ENCODE measurements at places on chromosomes 11 and 22. TPM values are rescaled to one million over a fixed set of nuclear protein-coding genes. Genes with fewer than 3 reads are reported as not detected.

- no peak for DNase-seq
Measured at GRCh38 chr22:42752912-42753311, 32.2 kb upstream of the A4GALT start.

The KRTAP5-2 gene
- not detected for total RNA-seq

DNA sequence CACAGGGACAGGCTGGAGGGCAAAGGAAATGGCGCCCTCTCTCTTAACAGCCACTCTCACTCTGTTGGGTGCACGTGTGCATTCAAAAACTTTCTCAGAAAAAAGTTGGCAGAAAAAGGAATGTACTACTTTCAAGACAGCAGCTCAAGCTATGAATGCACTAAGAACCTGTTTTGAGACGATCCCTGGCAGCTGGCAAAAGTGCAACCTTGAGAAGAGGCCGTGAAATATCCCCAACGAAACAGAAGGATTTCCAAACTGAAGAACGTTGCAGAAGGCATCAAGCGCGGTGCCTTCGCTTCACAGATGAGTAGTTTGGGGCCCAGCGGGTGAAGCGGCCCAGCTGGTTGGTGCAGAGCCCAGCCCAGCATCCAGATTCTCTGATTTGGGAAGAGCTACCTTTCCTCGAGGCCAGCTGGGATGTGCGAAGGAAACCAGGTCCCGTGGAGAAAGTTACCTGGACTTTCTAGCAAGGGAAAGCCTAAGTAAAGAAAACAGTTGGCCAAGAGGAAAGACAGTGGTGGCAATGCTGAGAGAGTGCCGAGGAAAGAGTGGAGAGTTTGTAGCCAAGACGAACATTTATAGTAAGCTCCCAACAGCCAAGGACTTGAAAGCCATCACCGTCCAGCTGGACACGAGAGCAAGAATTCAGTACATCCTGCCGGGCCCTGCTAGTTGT lies 16.3 kb downstream of the IFT27 start:
- peak; percentile 22 for DNase-seq

- peak; percentile 81 for DNase-seq
Measured at GRCh38 chr11:126280595-126280994, 2.3 kb upstream of the TIRAP start.

The CRYBA4 gene
- not detected for total RNA-seq

DNA sequence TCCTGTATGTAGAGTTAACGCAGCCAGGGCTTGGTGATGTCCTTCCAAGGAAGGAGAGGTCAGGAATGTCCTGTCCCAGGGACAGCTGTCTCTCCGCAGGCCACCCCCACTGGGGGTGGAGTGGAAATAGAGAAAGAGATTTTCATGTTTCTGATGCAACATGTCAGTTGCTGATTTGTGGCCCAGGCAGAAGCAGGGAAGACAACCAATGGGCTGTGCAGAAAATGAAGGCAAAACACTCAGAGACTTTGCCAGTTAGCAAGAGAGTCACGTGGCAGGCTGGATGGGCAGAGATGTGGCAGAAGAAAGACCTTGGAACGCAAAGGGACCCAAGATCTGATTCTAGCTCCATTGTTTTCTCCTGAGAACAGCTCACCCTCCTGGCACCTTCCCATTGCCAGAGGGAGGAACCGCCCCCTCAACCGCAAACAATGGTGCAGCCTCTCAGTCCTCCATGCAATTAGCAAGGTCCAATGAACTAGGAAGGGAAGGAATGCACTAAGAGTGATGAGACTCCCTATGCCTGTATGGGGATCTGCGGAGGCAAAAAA lies 71.0 kb downstream of the SYN3 start:
- peak; percentile 9 for DNase-seq

- DNase-seq = no peak
Measured at GRCh38 chr11:95697614-95698408, 91.8 kb downstream of the FAM76B start.

The RIN1 gene
- 2.2 TPM for total RNA-seq

The MUC5AC gene
- not detected for total RNA-seq

The APOA1 gene
- 47.2 TPM for total RNA-seq

The FADS2 gene
- total RNA-seq = 25.8 TPM

The OR8D1 gene
- not detected for total RNA-seq

GRCh38 chr11:22730319-22730718 lies 63.9 kb downstream of the GAS2 start:
- no peak for DNase-seq

DNA sequence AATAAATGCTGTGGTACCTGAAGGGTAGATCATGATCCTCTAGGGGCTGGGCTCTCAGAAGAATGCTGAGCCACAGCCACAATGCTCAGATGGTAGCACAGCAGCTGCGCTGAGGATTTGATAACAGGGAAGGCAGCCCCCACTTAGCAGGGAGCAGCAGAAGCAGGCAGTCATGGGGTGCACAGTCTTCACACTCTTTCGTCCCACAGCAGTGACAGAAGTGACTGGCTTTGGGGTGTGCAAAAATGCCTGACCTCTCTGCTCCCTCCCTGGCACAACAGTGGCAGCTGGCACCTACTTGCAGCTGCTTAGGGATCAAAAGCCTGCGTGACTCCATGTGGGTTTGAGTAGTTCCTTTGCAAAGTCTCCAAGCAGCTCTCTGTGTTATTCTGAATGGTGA lies 1349.8 kb upstream of the RAG2 start:
- DNase-seq = no peak

The TRIM66 gene
- 3.0 TPM for total RNA-seq

GRCh38 chr11:14347991-14348390 lies 11.0 kb downstream of the RRAS2 start:
- DNase-seq = no peak

DNA sequence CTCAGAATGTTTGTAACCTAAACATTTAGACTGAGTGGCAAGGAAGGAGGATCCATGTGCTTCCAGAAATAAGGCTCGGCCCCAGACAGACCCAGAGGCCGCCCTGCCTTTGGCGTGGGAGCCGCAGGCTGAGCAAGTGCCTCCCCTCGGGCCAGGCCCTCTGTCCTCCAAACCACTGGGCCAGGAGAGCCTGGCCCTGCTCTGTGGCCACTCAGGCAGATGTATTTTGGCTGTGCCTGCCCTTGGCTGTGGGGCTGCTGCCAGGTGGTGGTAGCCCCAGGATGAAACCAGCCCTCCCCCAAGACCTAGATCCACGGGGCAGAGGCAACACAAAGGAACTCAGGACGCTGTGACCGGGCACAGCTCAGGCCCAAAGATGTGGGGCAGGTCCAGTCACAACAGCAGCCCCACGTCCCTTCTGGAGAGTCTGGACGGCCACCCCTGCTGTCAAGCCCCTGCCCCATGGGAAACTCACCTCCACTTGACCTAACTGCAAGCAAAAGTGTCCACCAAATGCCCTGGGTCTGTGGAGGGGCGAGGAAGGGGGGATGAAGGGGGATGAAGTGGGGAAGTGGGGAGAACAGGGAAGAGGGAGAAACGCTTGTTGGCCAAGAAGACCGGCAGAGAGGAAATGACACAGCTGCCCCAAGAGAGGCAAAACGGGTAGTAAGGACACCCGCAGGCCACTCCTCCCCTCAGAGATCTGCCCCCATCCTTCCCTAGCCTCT lies 24.0 kb downstream of the PISD start:
- peak; percentile 90 for DNase-seq

The HBG1 gene
- total RNA-seq = not detected

The OR4D5 gene
- total RNA-seq = not detected

- no peak for DNase-seq
Measured at GRCh38 chr11:130850185-130850944, 65.9 kb downstream of the SNX19 start.

- no peak for DNase-seq
Measured at GRCh38 chr11:78796956-78797355, 222.3 kb upstream of the NARS2 start.

The OTUB1 gene
- 48.1 TPM for total RNA-seq

DNA sequence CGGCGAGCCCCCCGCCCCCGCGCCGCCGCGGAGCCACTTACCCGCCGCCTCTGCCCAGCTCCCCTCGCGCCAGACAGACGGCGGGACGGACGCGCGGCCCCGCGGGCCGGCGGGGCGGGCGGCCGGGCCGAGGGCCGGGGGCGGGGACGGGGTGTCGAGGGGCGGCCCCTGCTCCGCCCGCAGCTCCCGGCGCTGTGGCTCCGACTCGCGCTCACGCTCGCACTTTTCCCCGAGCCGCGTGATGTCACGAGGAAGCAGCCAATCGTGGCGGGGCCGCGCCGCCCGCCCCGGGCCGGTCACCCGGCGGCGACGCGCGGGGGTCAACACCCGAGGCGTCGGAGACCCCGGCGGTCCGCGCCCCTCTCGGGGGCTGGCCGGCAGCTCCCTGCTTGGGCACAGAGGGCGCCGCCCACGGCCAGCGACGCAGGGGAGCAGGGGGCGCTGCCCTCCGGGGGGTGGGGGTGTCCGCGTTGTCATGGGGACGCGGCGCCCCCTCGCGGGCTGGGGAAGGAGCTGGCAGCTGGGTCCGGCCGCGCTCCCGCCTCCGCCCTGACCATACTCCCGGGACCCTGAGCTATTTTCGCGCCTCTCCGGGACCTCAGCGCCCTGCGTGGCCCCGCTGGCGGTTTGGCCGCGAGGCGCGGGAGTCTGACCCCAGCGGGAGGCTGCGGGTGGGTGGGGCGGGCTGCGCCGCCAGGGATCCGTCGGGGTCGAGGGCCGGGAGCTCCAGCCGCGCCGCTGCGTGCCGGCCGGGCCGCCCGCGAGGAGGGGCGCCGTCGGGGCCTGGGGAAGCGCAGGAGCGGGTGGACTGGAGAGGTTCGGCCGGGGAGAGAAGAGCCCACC lies at the start of gene CHRM4:
Gene CHRM4 (minus strand): TSS at position 199 of the 843 bp plus-strand sequence. CDS start 5,219 bp downstream, outside the sequence.
- DNase-seq = no peak

DNA sequence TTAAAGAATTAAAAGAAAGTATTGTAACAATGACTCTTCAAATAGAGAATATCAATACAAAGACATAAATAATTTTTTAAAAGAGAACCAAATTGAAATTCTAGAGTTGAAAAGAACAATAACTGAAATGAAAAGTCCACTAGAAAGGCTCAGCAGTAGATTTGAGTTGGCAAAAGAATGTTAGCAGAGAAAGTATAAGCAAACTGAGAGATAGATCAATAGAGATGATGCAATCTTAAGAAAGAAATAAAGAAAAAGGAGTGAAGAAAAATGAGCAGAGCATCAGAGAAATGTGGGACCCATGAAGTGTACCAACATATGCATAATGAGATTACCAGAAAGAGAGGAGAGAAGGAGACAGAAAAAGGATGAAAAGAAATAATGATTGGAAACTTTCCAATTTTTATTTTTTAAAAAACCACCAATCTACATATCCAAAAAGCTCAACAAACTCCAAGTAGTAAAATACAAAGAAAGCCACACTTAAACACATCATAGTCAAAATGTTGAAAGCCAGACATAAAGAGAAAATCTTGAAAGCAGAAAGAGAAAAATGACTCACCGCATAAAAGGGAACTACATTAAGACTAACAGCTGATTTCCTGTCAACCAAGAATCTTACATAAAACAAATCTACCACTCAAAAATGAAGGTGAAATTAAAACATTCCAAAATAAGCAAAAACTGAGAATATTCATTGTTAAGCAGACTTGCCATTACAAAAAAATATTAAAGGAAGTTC lies 20.9 kb downstream of the NCF4 start:
- DNase-seq = no peak

The TNNI2 gene
- total RNA-seq = 0.78 TPM

- no peak for DNase-seq
Measured at GRCh38 chr11:34344768-34345539, 12.9 kb downstream of the ABTB2 start.

DNA sequence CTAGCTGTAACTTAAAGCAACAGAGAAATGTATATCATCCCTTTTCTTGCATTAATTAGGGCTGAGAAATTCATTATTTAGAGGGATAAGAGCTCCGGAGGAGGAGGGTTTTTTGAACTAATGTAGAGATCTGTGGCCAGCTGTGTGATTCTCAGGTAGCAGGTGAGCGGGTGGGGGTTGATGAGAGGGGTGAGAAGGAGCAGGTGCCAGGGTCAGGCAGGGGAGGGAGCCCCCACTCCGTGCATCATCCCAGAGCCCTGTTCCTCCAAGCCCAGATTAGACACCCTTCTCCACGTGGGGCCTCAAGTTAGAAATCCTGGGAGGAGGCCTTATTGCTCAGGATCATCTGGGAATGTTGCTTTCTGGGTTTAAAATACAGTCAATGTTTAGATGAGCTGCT lies 24.9 kb downstream of the ZBTB16 start:
- peak; percentile 35 for DNase-seq

DNA sequence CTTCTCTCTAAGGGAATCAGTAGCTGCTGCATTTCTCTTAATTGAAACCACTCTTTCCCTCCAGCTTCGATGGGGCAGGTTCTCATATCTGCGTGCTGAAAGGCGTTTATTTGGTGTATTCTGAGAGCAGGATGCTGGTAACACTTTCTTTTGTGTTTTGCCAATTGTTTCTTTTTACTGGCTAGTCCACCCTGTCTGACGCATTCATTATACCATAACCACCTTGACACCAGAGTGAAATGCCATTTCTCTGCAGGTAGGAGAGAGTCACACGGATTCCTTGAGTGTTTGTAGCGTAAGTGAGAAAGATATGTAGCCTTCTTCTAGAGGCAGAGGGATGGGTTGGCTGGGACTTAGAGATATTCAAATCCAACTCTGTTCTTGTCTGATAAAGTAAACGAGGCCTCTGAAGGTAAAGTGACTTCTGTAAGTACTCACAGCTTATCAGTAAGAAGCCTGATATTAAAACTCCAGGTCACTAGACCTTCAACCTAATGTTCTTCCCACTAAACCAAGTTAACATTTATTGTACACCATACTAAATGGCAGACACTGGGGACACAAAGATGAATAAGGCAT lies 21.4 kb downstream of the CD44 start:
- no peak for DNase-seq

DNA sequence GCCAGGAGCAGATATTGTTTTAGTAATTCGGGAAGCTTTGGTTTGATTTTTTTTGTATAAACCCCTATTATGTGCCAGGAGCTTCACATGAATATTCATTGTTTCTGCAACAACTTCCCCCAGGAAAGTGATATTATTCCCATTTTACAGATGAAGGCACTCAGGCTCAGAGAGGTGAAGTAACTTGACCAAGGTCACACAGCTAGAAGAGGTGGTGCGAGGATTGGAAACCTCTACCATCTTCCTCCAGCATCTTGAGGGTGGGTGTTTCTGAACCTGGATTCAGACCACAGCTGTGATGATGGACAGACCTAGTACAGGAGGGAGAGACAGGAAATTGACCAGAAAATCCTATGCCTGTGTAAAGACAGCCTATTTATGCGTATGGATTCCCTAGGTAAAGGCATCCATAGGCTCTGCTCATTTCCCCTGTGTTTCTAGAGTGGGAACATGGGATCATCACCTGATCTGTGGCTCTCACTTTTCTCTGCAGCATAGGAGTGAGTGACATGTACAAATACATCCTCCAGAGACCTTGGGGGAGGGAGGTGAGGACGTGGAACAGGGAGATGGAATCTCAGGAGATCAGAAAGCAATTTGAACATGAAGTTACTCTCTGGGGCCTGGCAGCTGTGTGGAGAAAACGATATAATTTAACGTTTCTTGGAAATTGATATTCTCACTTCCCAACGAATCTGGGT lies 81.4 kb downstream of the TSPAN18 start:
- DNase-seq = no peak

The YAP1 gene
- 74.9 TPM for total RNA-seq
